Stimulated activated CD4-positive, alpha-beta T cell treated with anti-CD3 and anti-CD28 coated beads, Interleukin-2, amount 100 ng/mL, for 4 hours (primary cell): ENCODE measurements at places on chromosomes 4 and X.

GRCh38 chr4:111011458-111011857 is 388.6 kb upstream of the PITX2 start:
- no peak for DNase-seq

DNA sequence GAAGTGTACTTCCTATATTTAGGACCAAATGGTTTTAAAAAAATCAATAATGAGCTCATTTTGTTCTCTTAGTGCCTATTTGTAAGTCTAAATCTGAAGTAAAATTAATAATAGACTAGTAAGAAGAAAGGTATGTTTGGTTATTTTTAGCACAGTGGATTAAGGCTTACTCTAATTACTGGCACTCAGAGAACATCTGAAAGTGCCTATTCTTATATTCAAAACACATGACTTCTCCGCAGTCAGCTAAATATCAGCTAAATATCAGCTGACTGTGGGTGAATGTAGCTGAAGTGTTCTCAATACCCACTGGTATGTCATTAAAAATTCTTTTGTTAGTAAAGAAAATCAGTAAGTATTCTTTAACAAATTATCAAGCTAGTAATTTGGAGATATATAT is 6.0 kb downstream of the AP1S2 start:
- no peak for DNase-seq

DNA sequence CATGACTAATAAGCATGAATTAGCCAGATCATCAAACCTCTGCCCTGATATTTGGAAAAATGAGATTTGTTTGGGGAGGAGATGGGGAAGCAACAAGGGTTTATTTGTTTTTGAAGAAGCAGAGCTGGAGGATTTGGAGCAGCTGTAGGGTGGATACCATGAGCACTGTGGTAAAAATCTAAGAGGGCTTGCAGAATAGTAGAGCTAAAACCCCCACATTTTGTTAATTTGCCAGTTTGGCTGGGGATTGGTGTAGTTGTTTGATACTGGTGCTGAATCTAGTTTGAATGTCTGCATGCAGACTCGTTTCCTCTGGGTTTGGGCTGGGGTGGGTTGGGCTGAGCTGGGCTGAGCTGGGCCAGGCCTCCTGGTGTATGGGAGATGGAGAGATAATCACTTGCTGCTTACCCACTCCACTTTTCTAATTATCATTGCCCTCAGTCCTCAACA is 43.7 kb downstream of the SMAD1 start:
- no peak for DNase-seq

DNA sequence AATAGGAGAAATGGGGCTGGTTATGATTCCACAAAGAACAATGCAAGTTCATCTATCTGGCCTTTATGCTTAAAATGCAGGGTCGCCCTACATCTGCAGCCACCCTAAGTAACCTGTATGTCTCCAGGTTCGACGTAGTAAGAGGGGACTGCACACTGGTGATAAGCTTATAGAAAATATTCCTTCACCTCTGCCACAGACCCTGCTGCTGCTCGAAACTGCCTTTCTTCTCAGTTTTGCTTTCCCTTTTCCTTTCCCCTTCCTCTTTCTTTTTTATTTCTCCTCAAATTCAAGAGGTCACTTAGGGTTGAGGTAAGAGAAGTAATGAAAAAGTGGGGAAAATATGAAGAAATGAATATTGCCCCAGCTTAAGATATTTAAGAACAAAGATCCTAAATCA is 123.5 kb downstream of the DCHS2 start:
- DNase-seq: no peak

GRCh38 chr4:94006932-94007331 is 178.4 kb downstream of the ATOH1 start:
- DNase-seq: no peak

DNA sequence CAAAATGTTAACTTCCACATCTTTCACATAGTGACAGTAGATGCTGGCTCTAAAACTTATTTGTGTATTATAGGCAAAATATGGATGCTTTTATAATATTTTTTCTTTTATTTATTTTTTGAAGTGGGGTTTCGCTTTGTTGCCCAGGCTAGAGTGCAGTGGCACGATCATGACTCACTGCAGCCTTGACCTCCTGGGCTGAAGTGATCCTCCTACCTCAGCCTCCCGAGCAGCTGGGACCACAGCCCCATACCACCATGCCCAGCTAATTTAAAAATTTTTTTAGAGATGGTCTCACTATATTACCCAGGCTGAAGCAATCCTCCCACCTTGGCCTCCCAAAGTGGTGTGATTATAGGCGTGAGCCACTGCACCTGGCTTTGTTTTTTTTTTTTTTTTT is 48.6 kb downstream of the ZFX start:
- no peak for DNase-seq

DNA sequence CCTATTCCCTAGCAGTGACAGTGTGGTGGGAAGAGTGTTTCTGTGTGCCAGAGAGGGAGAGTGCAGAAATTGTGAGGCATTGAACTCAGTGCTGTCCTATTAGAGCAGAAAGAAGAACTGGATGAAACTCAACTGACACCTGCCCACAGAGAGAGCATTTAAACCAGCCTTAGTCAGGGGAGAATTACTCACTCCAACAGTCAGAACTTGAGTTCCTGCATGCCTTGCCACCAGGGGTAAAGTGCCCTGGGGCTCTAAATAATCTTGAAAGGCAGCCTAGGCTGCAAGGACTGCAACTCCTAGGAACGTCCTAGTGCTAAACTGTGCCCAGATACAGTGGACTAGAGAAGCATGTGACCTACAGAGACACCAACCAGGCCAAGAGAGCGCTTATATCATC is 12.8 kb downstream of the CYSLTR1 start:
- no peak for DNase-seq

DNA sequence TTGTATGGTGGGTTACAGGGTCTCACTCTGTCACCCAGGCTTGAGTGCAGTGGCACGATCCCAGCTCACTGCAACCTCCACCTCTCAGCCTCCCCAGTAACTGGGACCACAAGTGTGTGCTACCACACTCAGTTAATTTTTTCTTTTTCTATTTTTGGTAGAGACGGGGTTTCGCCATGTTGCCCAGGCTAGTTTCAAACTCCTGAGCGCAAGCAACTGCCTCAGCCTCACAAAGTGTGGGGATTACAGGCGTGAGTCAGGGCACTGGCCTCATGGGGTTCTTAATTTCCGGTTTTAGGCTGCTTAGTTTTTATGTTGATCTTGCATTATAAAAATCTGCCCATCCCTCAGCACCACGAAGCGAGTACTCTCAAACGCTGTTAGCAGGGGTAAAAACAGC is 6.7 kb downstream of the BCAP31 start:
- DNase-seq: no peak

GRCh38 chrX:136954930-136955329 is 74.4 kb upstream of the RBMX start:
- DNase-seq: no peak

- DNase-seq: no peak
These were observed 24.3 kb downstream of the LINC00632 start for GRCh38 chrX:140733766-140734342.

- DNase-seq: no peak
These were observed 11.3 kb upstream of the SLC2A9 start for GRCh38 chr4:10032625-10033024.

DNA sequence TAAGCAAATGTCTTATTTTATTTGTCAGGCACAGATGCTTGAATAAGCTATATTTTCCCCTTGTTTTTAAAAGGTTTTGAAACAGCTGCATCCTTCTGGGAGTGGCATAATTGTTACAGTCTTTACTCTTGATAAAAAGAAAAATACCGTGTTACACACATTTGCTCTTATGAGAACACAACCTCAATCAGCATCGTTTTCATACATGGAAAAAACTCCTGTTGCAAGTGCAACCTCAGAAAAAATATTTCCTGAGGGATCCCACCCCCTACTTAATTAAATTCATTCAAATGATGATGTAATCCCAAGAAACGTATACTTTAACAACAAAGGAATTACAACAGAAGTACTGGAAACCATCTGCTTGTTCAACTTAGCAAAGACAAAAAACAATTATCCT is 58.6 kb downstream of the SMAD1 start:
- DNase-seq: no peak

GRCh38 chr4:74615411-74615810 is 170.5 kb downstream of the AREG start:
- no peak for DNase-seq

DNA sequence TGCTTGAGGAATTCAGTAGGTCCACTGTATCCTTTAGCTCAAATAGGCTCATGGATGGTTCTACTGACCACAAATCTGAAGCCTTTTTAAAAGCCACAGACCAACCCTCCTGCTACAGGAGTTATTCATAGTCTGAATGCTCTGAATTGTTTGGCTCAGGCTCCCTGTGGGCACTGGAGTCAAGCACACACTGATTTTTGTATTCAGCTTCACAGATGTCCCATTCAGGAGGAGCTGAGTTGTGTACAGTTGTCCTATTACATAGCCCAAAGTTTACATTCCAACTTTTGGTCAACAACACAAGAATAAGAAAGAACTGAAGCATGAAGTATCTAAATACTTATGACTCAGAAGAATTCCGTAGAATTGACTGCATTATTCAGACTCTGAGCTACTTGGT is 243.9 kb downstream of the UNC5C start:
- DNase-seq: no peak

- DNase-seq: peak; percentile 65
These were observed 862 bp upstream of the INPP4B start for GRCh38 chr4:142846729-142847596.

DNA sequence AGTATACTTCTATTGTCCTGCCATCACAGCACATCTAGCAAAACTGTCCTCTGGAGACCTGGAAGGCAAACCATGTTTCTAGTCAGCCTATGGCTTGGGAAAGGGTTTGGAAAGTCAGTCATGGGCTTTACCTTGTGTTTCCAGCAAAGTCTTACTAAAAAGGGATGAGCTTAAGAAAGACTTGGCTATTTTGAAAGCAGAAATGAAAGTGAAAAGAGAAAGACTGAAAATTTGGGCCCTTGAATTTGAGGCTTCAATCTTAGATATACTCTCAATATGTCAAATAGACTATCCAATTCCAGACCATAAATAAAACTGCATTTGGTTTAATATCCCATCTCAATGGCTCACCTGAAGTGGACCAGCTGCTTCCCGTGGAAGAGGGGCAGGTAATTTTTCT is 127.9 kb downstream of the ZNF330 start:
- no peak for DNase-seq

DNA sequence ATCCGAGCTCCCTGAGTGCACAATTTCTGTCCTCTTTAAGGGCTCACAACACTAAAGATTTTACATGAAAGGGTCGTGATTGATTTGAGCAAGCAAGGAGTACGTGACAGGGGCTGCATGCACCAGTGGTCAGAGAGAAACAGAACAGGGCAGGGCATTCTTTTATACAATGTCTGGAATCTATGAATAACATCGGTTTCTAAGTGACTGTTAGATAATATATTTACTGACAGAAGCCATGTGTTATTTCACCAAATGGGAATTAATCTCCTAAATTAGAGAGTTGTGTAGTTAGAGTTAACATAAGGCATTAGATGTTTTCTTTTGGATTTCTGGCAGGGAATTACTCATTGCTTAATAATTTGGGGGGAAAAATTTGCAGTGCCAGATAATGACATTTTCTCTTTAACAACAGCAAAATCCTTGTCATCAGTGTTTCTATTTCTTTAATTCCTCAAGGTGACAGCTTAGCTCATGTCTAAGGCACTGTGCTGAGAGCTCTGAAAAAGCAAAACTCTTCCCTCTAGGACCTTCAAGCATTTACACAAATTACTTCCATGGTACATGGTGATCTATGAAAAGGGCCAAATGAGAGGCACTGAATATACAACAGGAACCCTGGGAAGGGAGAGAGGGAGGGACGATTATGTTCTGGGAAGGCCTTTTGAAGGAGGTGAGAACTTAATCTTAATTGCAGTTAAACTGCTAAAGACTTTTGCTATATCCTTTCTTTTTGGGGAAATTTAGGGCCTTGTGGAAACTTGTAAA is 145.0 kb downstream of the RTL3 start:
- DNase-seq: no peak

DNA sequence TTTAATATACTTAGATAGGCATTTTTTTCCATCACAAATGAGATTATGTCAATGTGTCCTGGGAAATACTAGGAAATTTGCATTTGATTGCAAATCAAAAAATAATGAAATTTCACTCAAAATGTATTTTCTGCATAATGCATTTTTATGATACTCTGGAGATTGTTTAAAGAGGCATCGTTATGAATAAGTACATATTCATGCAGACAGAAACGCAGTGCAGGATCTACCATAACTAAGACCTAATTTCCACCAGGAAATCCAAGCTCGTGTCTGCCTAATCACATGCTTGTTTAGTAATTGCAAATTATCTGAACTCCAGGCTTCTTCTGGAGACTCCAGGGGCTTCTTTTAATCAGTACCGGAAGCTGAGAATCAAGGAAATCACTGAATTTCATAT is 163.5 kb upstream of the MXRA5 start:
- DNase-seq: no peak

DNA sequence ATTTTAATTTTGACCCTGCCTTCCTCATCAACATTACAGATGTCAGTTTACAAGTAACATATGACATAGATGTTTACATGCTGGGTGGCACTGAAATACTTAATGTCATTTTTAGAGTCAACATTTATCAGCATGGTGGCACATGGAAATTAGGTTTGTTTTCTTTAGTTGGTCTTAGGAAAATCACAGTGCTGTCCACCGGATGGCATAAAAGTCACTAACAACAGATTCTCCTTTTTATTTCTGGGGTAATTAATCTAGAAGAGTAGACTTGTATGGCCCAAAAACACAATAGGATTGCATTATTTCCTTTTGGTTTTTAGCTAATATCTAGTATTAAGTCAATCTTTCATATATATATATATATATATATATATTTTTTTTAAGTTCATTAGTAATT is 88.6 kb upstream of the HHIP start:
- no peak for DNase-seq

DNA sequence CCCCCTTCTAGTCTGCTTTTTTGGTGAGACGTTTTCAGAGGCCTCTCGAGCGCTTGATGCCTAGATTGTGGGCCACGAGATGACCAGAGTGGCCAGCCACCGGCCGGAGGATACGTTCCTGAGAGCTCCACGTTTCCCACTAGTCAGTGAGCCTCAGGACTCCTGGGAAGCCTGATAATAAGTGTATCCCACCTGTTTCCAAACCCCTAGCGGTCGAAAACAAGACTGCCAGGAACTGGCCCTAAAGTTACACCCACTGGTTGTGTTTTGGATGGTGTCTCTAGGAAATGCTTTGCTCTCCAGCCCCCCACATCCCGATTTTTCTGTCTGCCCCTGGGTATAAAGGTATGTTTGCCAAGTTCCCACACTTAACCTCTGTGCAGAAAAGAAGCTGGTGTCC is 4.6 kb upstream of the RS1 start:
- DNase-seq: no peak

GRCh38 chrX:39808471-39808917 is 289.3 kb downstream of the BCOR start:
- DNase-seq: no peak
